ENCODE measurements at places on chromosomes 7 and 10. TPM values are rescaled to one million over a fixed set of nuclear protein-coding genes. Genes with fewer than 3 reads are reported as not detected.
A peak's percentile ranks its signal among the peaks of the same experiment; 100 is the strongest.

Gene CRYGN
- not detected for total RNA-seq

Gene RTKN2
- total RNA-seq: 7.9 TPM

Gene ZSWIM8
- 49.9 TPM for total RNA-seq

Gene OR2A7
- total RNA-seq: 8.1 TPM

Gene SEMA3D
- total RNA-seq: 1.4 TPM

Gene AMPH
- total RNA-seq: not detected

GRCh38 chr10:120940299-120940900 lies 89.2 kb downstream of the WDR11 start:
- no peak for DNase-seq

DNA sequence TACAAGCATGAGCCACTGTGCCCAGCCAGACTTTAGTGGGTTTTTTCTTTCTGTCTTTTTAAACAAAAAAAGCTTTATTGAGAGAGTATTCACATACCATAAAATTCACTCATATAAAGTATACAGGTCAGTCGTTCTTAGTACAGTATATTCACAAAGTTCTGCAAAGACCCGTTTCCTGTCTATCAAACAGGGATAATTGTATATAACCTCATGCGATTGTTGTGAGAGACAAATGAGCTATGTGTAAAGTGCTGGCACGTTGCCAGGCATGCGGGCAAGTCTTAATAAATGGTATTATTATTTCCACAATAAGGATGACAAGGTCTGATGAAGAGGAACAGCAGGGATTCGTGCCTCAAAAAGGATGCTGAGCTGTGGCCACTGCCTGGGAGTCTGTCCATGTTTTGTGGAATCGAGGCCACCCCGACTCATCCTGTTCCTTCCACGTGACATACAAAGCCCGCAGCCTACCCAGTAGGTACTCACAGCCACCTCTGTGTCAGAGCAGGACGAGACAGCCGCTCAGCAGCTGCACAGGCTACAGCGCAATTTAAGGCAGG lies 51.6 kb downstream of the SMKR1 start:
- DNase-seq: no peak

DNA sequence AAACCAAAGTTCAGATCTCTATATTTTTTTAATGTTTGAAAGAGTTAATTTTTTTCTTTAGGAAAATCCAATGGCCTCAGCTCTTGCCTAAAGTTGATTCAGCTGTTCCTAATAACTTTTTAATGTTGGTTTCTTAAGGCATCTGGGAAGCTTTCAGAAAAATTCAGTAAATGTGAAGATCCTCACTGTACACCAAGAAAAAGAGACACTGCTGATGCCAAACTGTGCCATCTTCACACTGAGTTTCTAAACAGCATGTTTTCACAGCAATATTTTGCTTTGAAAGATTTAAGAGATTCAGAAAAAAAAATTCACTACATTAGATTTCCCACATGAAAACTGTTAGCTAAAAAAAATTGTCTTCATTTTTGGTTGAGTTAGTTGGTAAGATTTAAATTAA lies 249.4 kb downstream of the NEBL start:
- no peak for DNase-seq

GRCh38 chr7:29032146-29032545 lies 74.0 kb upstream of the TRIL start:
- no peak for DNase-seq

DNA sequence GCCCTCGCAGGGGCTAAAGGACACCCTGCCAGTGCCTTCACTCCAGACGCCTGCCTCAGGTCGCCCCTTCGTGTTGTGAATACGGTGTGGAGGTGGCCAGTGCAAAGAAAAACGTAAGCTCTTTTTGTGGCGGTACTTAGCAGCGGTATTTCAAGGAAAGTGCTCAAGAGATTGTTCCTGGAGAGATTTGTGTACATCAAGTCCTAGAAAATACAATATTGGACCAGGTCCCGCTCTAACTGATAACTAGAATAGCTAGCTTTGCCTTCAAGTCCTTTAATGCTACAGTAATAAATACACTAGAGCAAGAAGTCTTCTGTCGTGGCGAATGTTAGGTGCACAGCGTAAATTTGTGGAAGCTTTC lies 689 bp downstream of the PLCE1 start:
- DNase-seq: no peak

DNA sequence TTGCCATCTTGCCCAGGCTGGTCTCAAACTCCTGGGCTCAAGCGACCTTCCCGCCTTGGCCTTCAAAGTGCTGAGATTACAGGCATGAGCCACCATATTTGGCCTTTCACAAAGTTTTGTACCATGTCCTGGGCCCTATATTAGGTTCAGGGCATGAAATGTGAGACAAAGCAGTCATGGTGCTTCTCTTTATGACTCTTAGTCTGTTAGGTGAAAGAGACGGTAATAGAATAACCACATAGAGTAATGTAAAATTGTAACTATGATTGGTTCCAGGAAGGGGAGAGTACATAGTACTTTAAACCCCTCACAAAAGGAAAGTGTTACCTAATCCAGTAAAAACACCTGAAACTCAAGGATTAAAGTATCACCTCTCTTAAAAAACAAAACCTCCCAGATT lies 144.7 kb downstream of the SPAG6 start:
- no peak for DNase-seq

DNA sequence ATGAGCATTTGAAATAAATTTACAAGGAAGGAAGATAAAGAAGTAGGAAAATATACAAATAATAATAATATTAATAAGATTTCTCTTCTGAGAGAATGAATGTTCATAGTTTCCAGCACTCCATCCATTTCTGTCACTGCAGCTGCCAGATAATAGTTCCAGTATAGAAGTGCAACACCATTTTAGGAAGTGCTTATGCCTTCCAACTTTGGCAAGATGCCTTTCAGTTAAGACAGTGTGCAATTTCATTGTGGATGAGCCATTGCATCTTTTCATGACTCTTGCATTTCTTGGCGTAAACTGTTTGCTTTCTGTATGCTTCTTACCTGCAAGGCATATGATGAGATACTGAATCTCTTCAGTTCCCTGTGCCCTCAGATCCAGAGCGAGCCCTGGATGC lies 185.0 kb downstream of the PDE1C start:
- no peak for DNase-seq

DNA sequence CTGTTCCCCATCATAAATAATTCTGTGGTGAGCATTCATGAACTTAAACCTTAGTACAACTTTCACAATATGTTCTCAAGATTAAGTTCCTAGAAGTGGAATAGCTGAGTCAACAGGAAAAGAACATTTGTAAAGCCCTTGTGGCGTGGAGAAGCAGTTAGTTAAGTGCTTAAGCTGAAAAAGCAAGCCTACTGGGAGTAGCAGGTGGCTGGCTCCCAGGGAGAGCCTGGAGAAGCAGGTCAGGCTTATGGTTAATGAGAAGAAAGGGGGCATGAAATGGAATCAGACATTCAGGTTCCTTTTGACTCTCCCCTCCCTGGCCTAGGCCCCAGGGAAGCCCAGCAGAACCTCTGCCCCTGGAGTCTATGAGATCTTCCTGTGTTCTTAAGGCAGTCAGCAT lies 35.3 kb downstream of the VSTM4 start:
- DNase-seq: no peak

GRCh38 chr7:38819463-38819862 lies 89.5 kb downstream of the VPS41 start:
- DNase-seq: no peak

DNA sequence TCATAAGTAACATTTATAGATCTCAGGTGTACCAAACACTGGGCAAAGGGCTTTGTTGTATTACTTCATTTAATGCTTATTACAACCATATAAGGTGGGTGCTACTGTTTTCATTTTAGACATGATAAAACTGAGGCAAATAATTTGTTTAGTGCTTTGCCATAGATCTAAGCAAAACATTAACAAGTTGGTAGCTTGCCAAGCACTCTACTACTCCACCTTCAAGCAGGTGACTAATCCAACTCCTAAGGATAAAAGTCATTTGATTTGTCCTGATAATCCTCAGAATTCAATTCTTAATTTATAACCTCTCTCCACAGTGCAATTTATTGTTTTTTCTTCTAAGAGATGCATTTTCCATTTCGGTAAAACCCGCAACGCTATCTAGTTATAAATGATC lies 646.4 kb downstream of the GRM8 start:
- DNase-seq: no peak

DNA sequence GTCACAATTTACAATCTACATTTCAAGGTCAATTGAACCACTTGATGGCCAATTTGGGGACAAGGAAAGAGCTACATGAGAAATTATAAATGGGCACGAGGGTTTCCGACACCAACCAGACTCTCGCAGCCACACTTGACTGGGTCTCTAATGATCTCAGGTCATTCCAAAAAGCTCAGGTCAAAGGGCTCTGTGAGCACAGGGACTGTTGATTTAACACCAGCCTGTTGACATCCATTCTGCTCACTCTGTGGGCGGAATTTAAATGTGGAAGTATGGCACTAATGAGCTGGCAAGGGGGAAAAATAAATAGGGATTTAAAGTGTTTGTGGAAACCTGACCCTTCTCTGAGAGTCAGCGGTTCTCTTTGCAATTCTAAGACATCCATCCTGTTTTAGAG lies 810.7 kb upstream of the AUTS2 start:
- no peak for DNase-seq

DNA sequence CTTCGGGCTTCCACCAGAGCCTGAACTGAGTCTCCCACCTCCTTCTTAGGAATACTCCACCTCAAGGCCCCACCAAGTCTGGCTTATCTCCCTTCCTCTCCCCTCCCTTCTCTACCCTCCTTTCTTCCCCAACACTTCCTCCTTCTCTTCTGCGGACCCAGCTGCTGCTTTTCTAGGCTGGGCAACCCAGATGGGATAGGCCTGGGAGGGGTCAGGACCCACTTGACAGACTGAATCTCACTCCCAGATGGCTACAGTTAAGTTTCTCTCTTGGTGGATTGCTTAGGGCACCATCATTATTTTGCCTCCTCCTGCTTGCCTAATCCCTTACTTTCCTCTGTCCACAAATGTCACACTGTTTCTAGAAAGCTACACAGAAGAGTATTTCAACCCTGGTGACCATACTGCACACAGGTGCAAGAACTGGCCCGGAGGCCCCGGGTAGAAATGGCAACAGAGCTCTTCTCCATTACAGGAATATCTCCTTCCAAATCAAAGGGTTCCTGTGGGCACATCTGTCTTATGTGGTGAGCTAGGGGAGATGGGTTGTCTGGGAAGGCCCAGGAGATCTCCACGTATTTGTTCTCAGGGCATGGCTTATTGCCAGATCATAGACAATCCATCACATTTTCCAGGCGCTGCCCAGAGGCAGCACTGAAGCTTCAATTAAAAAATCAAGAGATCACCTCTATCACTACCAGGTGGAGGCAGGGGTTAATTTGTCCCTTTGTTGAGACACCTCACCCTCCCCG lies 5.1 kb upstream of the HOXA11 start:
- DNase-seq: no peak

DNA sequence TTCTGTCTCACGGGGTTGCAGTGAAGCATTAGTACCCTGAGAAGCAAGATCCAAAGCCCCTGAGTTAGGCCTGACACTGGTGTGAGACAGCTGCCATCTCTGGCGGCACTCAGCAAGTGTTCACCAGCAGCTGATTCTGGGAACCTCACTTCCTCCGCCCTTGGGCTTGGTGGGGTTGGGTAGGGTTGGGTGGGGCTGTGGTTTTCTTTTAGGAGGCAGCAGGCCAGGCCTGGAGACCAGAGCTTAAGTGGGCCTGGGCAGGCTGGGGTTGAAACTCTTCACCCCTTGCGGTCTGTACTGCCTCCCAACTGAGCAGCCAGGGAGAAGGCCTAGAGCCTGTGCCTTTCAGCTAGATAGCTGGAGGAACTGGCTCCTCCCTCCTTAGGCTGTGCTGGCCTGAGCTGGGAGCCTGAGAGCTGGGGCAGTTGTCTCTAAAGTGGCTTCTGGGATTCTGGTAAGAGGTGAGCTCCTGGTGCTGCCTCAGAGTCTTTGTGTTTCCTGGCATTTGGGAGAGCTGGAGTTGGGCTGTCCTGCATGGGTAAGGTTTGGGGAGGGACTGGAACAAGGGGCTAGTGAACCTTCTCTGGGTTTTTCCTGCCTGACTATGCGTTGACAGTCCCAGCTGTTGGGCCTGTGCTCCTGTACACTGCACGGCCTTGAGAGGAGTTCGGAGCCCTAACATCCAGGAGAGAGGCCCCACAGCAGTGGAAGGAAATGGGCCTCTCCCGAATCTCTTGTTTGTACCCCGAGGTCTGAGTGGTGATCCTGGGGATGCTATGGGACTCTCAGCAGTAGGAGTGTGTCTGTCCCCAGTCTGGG lies 5.1 kb downstream of the TSPAN14 start:
- DNase-seq: no peak

DNA sequence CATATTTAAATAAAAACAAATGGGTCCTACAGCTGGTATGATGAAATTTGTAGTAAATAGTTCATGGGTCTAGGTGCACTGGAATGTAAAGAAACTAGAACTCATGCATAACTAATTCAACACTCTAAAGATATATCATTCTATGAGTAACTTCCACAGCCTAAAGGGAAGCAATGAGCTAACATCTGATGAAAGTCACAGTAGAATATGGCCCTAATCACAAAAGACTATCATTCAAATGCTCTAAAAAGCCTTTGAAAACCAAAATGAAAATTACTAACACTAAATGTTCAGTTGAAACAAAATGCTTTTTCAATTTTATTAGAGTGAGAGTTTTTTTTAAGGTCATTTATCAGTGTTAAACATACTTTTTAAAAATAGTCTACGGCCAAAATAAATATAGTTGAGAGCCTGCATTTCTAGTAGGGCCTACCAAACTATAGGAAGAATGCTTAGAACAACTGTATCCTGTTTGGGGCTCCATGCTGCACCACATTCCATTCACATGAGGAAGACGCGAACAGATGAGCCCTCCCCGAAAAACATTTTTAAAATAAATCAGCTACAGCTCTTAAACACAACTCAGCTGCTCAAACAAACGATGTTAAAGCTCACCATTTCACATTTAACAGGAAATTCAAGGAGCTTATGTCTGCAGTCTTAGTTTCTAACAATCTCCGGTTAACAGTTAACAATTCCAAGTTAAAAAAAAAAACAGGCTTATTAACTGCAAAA lies 134.5 kb downstream of the NRBF2 start:
- peak; percentile 43 for DNase-seq

DNA sequence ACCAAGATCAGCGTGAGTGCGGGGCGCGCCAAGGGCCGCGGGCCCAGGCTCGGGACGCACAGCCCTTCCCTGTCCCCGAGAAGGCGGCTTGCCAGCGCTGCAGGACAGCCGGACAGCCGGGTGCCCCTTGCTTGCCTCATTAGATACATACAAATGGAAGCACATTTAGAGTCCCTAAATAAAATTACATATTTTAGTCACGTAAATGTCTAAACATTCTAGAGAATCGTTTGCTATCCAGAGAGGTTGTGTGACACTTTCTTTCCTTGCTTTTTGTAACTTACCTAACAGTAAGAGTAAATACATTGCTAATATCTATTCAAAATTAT lies 4.8 kb downstream of the VSTM2A start:
- DNase-seq: no peak
